K562 (cell line): ENCODE measurements at places on chromosomes 16 and 17.

GRCh38 chr17:76772842-76773525 is 35.1 kb downstream of the MFSD11 start:
- DNase-seq: no peak

GRCh38 chr16:11783319-11784037 is 13.6 kb downstream of the ZC3H7A start:
- peak; percentile 46 for DNase-seq

DNA sequence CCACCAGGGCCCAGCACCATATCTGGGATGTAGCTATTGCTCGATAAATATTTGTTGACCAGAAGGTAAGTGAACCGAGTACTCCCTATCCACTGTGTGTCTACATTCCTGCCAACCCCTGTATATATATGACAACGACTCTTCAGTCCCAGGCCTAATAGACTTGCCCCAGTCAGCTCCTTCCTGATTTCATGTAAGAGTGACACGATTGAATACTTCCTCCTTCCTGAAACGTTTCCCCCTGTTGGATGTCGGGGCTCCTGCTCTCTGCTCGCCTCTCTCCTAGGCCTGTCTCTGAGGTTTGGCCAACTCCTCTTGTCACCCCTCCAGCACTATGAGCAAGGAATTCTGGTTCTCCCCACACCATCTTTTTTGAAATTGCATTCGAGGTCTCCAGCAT is 178.9 kb downstream of the PRKCA start:
- DNase-seq: no peak

DNA sequence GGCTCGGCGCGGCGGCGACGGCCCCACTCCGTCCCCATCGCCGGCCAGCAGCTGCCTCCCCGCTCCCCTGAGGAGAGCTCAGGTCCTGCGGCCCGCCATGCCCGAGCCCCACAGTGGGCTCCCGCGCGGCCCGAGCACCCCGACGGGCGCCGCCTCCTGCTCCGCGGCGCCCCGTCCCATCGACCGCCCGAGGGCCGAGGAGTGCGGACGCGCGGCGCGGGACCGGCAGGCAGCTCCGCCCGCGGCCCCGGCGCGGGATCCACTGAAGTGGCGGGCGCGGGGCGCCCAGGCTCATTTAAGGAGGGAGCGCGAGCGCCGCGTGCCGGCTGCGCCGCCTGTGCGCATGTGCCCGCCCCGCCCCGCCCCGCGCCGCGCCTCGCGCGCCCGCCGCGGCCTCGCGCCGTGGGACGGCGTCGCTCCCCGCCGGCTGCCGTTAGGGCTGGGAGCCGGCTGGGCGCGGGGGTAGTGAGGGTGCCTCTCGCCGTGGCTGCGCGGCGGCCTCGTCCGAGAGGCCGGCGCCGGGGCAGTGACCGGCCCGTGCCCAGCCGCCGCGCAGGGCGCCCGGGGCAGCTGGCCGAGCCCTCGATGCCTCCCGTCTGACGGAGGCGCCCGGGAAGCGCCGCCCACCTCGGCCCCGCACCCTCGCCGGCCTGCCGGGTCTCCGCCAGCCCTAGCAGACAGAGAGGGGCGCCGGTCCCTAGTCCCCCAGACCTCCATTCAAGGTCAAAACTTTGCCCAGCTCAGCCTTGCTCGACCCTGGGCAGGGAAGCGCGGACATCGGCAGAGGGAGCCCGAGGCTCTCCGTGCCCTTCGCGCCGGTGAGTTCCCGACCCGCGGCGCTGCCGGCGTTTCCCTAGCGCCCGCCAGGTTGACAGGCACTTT is at the start of gene NETO2:
NETO2 (minus strand) TSS at position 269 of the 882 bp plus-strand sequence. CDS start 333 bp downstream, outside the sequence.
- peak; percentile 82 for DNase-seq

DNA sequence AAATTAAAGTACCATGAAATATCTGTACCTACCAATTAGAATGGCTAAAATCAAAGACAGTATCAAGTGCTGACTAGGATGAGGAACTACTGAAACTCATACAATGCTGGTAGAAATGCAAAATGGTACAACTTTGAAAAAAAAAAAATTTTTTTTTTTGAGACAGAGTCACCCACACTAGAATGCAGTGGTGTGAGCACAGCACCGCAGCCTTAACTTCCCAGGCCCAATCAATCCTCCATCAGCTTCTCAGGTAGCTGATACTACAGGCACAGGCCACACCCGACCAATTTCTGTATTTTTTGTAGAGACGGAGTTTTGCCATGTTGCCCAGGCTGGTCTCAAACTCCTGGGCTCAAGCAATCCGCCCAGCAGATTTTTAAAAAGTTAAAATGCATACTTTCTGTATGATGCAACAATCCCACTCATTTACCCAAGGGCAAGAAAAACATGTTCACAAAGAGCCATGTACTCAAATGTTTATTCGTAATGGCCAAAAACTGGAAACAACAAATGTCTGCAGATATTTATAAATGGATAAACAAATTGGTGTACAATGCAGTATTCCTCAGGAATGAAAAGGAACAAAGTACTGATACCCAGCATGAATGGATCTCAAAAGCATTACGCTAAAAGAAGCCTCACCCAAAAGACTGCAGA is 8.7 kb downstream of the SMURF2 start:
- no peak for DNase-seq

- DNase-seq: no peak
Observed at GRCh38 chr17:58539698-58540097, 25.3 kb upstream of the MTMR4 start.

DNA sequence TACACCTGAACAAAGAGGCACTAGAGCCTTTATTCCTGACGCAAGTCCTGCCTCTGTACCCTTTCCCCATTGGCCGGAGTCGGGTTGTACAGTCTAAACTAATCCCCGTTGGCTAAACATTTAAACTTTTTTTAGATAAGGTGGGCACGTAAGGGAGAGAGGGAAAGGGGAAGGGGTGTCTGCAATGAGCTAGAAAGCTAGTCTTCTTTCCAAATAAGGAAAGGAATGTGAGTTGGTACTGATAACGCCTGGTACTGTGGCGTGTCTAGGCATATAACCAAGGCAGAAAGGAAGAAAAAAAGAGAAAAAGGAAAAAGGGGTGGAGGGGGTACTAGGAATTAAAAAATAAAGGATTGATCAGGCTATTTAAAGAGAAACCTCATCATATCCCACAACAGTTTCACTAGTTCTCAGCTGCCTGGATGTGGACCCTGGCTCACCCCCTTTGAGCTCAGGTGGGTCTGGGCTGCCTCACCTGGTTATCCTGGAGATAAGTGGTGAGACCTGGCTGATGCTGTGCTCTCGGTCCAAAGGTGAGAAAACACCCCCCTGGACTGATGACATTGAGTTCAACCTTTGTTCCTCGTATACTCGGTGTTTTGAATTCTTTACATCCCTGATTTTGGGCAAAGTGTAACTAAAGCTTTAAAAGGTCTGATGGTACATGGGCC is 90.9 kb upstream of the EEF2KMT start:
- no peak for DNase-seq

GRCh38 chr16:49757559-49758069 is 98.3 kb downstream of the ZNF423 start:
- DNase-seq: no peak

DNA sequence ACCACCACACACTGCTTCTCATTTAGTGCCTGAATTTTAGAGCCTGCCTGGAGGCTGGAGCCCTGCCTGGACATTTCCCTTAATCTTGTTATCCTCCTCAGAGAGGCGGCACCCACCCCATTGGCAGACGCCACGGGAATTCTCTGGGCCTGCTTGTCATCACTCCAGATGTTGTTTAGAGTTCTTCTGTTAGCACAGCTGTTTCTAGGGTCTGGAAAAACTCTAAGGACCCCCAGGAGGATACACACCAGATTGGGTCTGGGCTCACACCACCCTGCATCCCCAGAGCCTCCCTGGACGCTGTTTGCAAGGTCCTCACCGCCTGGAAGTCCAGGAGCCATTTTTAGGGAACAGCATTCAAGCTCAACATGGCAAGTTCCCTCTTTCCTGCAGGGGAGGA is 565 bp upstream of the XAF1 start:
- no peak for DNase-seq

GRCh38 chr17:48494335-48494734 is 36.5 kb downstream of the HOXB1 start:
- no peak for DNase-seq

GRCh38 chr16:86505899-86506864 is 4.1 kb upstream of the FOXF1 start:
- no peak for DNase-seq

DNA sequence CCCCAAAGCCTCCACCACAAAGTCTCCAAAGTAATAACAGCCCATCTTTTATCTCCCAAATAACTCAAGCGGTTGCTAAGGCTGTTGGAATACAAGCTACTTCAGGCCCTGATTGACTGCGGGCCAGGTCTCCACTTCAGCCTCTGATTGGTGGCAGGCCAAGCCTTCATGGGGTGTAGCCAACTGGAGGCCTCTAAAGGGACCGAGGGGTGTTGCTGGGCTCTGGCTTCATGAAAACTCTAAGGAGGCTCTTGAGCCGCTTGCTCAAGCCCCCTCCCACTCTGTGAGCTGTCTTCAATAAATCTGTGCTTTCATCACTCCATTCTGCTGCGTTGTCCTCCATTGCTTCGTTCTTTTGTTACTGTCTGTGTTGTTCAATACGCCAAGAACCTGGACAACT is 487.2 kb downstream of the XYLT1 start:
- DNase-seq: no peak
